Stimulated activated CD4-positive, alpha-beta T cell treated with anti-CD3 and anti-CD28 coated beads, Interleukin-1b, Interleukin-23, amount 100 ng/mL, for 1 hour (primary cell): ENCODE measurements at places on chromosomes 4 and X.

GRCh38 chr4:30769093-30769492, 48.9 kb downstream of the PCDH7 start:
- DNase-seq, result no peak

DNA sequence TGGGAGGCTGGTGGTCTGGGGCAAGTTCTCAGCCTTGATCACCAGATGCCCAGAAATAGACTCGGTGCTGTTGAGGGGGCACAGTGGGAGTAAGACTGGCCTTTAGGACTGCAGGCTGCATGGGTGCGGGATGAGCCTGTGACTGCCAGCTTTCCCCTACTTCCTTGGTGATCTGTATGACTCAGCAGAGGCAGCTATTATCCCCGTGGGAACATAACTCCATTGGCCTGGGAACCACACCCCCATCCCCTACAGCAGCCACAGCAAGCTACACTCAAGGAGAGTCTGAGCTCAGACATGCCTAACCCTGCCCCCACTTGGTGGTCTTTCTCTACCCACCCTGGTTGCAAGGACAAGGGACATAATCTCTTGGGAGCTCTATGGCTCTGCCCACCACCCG, 20.6 kb downstream of the CLIC2 start:
- no peak for DNase-seq

- no peak for DNase-seq
Observed at GRCh38 chrX:31555506-31555905, 483.7 kb upstream of the FTHL17 start.

- DNase-seq, result no peak
Observed at GRCh38 chrX:68694435-68695205, 47.2 kb downstream of the STARD8 start.

DNA sequence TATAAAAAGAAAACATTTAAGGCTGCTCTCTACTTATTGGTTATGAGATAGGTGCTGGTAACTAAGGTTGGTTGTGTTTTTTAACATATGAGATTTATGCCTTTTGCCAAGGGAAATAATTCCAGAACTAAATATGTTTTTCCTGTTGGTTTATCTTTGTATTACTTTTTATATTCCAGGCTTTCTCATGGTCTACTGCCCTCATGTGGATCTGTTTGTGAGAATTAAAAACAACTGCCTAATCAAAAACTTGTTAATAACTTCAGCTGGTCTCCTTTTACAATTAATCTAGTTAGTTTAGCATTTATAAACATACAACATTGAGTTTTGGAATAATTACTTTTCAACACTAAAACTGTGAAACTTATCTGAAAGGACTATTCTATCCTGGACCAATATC, 1208.3 kb downstream of the ADGRL3 start:
- DNase-seq, result no peak

DNA sequence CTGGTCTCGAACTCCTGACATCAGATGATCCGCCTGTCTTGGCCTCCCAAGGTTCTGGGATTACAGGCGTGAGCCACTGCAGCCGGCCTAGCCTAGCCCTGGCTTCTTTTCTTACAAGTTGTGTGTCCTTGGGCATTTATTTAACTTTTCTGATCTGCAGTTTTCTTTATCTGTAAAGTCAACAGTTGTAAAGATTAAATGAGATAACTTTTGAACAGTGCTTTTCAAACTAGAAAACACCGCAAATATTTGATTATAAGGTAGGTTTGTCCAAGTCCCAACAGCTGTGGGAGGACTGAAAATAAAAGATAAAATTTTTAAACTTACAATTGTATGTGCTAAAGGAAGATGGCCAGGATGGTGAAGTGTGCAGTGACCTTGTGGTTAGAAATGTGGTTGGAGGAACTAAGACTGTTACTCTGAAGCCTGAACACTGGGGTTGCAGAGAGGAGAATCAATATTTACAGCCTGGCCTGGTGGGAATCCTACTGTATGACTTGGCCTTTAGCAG, 44.8 kb downstream of the GSX2 start:
- DNase-seq, result no peak

GRCh38 chr4:44056721-44057151, 391.9 kb downstream of the KCTD8 start:
- DNase-seq, result no peak
